ENCODE measurements at places on chromosomes 3 and 15.
A peak's percentile ranks its signal among the peaks of the same experiment; 100 is the strongest.

GRCh38 chr3:103437883-103438282 is 1003.1 kb downstream of the ZPLD1 start:
- no peak for DNase-seq

- no peak for DNase-seq
Measured at GRCh38 chr3:15538345-15538744, 16.8 kb upstream of the COLQ start.

DNA sequence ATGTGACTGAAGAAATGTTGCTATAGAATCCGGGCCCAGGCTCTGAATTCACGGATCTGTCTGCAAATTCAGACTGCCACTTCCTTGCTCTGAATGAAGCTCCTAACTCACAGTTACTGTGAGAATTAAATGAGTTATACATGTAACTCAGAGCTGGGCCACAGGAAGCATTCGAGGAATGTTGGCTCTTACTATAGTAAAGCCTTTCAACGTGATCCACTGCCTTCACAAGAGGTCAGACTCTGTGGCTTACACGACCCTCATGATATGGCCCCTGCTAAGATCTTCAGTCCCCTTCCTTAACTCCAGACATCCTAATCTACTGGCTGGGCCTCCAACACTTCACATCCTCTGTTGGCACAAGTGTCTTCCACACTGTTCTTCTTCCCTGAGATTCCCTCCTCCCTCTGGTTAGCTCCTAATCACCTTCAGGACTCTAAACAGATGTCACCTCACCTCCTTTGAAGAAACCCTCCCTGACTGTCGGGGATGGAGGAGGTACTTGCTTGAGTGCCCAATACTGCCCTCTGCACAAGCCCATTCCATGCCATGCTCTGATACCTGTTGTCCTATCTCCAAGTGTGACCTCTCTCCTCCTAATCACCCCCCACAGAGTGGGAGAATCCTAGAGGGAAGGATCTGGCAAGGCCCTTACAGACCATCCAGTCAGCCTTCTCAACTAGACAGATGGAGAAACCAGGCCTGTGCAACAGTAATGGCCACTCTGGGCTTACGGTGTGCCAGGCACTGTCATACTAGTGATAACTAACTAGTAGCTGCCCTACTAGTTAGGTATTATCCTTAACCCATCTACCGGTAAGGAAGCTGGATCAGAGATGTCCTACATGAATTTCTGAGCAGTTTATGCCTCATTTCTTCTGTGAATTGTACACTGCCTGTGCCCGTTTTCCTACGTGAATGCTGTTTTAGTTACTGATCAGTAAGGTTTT is 1.3 kb downstream of the ACTR8 start:
- DNase-seq = no peak

DNA sequence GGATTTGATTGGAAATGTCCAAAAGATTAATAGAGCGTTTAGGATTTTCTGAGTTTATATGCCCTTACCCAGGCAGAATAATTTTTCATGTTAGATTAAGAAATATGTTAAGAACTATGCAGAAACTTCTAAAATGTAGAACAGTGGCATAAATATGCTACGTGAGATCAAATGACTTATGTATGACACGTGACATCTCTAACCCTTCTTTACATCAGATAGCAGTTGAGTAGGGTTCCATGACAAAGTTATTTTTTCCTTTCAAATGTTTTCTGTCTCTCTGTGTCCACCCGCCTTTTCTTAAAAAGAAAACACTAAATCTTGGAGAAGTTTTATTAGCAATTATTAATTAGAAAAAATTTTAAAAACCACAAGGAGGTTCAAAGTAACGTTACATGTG is 8.6 kb upstream of the TFG start:
- no peak for DNase-seq

DNA sequence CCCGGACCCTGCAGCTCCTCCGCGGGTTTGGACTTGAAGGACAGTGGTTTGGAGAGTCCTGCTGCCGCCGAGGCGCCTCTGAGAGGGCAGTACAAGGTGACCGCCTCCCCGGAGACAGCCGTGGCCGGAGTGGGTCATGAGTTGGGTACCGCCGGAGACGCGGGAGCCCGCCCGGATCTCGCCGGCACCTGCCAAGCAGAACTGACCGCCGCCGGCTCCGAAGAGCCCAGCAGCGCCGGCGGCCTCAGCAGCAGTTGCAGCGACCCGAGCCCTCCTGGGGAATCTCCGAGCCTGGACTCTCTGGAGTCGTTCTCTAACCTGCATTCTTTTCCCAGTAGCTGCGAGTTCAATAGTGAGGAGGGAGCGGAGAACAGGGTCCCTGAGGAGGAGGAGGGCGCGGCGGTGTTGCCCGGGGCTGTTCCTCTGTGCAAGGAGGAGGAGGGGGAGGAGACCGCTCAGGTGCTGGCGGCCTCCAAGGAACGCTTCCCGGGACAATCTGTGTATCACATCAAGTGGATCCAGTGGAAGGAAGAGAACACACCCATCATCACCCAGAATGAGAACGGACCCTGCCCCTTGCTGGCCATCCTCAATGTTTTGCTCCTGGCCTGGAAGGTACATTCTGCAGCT is 634 bp downstream of the MINDY2 start:
- peak; percentile 73 for DNase-seq
